Stimulated activated CD8-positive, alpha-beta memory T cell treated with anti-CD3 and anti-CD28 coated beads, Interleukin-4, amount 100 ng/mL, for 1 hour (primary cell): ENCODE measurements at places on chromosomes 5 and 9.

GRCh38 chr9:78028926-78029325 lies 2.7 kb downstream of the GNAQ start:
- DNase-seq: no peak

GRCh38 chr9:111039231-111039906 lies 1.1 kb upstream of the LPAR1 start:
- no peak for DNase-seq

- no peak for DNase-seq
Measured at GRCh38 chr9:1456301-1457024, 406.3 kb downstream of the DMRT2 start.

- no peak for DNase-seq
Measured at GRCh38 chr5:81679885-81680284, 71.0 kb downstream of the SSBP2 start.

DNA sequence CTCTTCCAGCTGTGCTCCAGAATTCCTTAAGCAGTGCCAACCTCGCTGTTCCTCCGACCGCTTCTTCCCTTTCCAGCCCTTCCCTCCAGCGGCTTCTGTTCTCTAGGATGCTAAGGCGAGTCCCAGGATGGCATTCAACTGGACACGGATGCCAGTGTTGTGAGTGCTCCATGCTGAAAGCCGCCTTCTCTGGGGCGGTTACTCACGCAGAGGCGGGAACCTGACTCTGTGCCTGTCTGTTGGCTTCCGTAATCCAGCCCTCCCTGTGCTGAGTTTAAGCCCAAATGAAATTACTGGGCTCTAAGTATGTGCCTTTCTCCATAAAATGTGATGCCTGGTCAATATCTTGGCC lies 20.2 kb downstream of the COL5A1 start:
- DNase-seq: no peak

GRCh38 chr9:36389590-36389989 lies 10.5 kb downstream of the RNF38 start:
- no peak for DNase-seq

DNA sequence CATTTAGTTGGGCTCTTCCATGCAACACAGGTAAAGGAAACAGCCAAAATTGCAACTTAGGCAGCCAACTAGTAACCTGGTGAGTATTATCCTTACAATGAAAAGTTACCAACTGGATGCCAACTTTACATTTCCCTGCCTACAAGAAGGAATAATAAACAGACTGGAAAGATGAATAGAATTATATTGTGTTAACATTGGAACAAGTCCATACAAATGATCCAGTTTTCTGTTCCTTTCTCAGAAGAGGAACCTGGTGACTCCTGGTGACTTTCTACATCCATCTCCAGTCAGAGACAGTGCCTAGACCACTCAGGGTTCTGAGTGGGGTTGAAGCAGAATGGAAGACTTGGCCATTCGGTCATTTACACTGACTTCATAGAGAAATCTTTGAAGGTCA lies 20.6 kb downstream of the MARCHF3 start:
- no peak for DNase-seq

DNA sequence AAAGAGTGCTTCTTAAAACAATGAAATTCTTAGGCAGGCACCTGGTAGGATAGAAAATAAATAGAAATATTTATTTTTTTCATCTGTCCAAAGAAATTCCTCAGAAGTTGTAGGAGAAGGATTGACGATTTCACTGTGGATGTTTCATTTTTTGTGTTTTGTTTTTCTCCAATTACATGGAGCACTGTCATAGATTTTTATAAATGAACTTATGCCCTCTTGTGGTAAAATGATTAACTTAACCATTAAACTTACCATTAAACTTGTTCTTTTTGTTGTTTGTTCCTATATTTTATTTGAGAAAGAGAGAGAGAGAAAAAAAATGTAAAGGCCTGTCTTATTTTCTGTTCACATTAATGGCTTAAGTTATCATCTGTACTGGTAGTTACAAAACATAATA lies 339.2 kb downstream of the PRR16 start:
- no peak for DNase-seq

- DNase-seq: no peak
Measured at GRCh38 chr5:168471785-168472184, 14.5 kb upstream of the RARS1 start.

DNA sequence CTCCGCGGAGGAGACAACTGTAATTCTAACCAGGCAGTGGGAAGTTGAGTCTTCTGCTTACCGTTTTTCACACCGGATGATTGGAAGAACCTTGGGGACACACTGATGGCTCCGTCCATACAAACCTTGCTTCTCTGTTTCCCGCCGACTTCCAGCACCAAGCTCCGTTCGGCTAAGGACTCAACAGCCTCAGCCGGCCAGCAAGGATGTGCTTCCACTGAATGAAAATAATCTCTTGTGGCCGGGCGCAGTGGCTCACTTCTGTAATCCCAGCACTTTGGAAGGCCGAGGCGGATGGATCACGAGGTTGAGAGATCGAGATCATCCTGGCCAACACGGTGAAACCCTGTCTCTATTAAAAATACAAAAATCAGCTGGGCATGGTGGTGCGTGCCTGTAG lies 1.8 kb upstream of the EDF1 start:
- no peak for DNase-seq

DNA sequence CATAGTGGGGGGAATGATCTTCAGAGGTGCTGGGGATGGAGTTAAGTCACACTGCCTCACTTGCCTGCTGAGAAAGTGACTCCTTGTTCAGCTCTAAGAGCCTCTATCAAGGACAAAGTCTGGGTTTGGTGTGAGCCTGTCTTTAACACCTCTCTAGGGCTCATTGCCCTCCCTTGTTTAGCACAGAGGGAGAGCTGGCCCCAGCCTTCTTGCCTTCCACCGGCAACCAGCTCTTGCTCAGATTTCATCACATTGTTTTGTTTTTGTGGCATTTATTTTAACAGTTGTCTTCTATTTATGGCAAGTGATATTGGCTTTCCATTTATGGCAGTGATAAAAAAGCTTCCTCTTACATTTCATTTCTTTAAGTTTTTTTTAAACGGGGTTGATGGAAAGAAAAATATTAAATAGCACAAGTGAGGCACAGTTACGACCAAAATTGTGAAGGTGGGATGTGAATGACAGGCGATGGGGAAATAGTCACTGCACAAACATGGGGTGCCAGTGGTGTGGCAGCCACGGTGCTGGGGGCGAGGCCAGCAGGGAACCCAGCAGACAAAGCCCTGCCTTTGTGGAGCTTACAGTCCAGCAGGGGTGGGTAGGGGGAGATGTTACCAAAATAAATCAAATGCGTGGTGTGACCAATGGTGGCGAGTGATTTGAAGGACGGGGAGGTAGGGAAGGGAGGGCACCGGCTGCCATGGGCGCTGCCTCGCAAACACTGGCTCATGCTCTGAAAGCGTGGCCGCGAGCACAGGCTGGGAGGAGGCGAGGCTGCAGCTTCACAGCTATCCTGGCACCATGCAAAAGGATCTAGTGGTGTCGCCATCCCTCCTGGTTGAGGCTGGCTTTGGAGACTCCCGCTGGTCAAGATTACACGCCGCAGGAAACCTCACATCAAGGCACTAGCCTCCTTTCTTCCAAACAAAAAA lies 21.2 kb upstream of the UNC5A start:
- no peak for DNase-seq

- no peak for DNase-seq
Measured at GRCh38 chr9:14824481-14824880, 85.7 kb downstream of the FREM1 start.

- no peak for DNase-seq
Measured at GRCh38 chr9:21970800-21971640, 23.2 kb downstream of the CDKN2A start.

DNA sequence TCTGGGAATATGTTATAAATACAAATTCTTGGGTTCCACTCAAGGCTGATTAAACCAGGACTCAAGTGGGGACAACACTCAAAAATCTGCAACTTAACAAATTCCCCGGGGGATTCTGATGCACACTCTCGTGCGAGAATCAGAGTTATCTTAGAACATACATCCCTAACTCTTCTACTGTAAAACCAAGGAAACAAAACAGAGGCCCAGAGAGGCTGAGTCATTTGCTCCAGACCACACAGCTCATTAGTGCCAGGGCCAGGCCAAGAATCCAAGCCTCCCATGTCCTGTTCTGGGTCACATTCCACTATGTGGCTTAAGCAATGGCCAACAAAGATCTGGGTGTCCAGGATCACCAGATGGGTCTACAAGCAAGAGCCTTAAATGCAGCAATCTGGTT lies 166.0 kb downstream of the ADAMTS12 start:
- DNase-seq: no peak

DNA sequence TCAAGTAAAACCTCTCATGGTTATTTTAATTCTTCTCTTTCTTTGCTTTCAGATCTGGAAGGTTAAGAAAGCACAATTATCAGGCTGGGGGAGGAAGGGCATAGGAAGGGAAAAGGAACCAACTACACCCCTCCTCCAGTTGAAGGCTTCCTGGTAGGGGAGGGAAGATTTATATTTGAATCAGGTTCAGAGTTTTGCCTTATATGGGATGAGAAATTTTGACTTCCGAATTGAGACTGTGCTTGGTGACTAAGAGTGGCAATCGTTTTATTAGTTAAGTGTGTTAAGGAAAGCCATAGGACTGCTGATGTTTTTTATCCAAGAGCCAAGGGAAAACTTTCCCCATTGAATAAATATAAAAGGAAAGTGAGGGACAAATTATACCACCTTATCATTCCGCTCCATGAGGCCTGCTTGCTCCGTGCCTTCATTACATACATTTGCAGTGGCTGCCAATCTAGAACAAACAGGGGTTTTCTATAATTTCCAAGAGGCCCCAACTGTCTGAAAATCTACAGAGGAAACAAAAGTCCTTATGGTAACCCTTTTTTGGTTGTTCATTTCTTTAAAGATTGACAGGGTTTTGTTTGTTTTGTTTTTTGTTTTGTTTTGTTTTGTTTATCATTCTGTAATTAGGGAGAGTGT lies 115.7 kb upstream of the EPB41L4A start:
- DNase-seq: no peak

GRCh38 chr9:95516734-95517558 lies at the start of gene PTCH1:
PTCH1 (minus strand) TSS chr9:95516971.
- DNase-seq: no peak

DNA sequence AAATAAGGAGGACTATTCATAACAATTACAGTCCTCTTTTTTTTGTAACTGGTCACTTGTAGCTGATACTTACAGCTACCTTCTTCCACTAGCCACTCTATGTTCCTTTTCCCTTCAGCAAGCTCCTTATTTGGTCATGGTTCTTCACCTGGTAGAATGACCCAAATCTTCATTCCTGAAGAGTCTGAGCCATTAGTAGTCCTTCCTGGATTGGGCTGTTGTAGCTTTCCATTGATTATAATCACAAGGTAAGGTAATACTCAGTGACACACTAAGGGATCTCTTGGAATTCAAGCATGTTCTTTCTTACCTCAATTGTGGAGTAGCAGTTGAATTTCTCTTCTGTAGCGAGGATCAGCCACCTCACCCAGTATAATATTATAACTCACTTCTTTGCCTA lies 25.5 kb upstream of the ITGA2 start:
- DNase-seq: no peak

- no peak for DNase-seq
Measured at GRCh38 chr5:91386120-91386519, 3.0 kb upstream of the ARRDC3 start.

GRCh38 chr5:69034898-69035297 lies 58.9 kb upstream of the SLC30A5 start:
- DNase-seq: no peak

- no peak for DNase-seq
Measured at GRCh38 chr5:669111-669841, 23.9 kb downstream of the TPPP start.

GRCh38 chr9:79812507-79813257 lies 240.9 kb downstream of the TLE4 start:
- DNase-seq: no peak
